Kidney capillary endothelial cell (primary cell): ENCODE measurements at places on chromosomes 16 and 17.

DNA sequence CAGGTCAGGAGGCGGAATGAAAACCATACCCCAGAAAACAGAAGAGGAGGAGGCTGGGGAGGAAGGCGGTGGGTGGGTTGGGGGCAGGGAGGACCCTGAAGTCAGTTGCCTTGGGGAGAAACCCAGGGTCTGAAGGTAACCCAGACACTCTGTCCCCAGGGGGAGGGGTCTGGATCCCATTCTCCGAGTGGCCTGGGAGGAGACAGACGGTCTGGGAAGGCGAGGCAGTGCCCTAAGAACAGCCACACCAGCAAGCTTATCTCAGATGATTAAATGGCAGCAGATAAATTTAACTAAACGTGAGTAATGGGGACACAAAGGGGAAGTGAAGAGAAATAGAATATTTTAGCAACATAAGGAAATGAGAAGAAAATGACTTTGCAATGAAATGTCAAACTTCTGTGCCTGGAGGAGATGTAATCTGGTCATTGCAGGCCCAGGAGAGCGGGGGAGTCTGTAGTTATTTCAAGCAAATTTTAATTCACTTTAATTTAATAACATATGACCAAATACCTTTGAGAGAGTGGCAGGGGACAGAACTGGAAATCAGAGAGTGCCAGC, 21.4 kb upstream of the ZFP90 start:
- DNase-seq: no peak

- peak; percentile 76 for DNase-seq
These were observed 21.8 kb downstream of the CEP131 start for GRCh38 chr17:81200695-81201580.

DNA sequence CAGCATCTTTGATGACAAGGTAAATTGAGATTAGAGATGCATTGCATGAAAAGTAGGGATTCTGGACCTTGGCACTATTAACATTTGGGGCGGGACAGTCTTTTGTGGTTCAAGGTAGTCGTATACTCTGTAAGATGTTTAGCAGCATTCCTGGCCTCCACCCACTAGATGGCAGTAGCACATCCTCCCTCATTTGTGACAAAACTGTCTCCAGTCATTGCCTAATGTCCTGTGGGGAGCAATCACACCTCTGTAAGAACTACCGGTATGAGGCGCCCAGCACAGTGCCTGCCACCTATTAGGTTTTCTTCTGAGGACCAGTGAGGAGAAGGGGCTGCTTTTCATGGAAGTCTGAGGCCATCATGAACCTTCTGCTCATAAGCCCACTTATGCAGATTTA, 180.8 kb downstream of the RBFOX1 start:
- DNase-seq: no peak

DNA sequence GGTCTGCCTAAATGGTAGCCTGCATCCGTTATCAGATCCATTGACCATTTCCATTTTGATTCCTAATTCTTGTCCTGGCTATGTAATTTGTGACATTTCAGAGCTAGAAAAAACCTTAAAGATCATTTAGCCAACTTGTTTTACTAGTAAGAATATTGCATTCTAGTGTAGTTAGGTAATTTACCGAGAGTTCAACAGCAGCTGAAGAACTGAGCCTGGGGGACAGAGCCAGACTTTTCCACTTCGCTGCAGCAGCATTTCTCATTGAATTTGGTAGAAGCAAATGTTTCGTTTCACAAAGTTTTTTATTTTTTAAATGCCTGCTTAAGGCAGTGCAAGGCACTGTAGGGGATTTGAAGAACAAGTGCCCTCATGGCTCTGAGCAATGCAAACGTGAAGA, 59.2 kb upstream of the MARCHF10 start:
- no peak for DNase-seq

DNA sequence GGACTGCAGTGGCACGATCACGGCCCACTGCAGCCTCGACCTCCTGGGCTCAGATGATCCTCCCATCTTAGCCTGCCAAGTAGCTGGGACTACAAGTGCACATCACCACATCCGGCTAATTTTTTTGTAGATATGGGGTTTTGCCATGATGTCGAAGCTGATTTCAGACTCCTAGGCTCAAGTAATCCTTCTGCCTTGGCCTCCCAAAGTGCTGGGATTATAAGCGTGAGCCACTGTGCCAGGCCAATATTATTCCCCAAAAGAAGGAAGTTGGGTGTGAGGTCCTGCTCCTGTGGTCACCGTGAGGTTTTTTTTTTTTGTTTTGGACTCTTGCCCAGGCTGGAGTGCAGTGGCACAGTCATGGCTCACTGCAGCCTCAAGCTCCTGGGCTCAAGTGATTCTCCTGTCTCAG, 1.5 kb downstream of the AMZ2 start:
- DNase-seq: no peak

DNA sequence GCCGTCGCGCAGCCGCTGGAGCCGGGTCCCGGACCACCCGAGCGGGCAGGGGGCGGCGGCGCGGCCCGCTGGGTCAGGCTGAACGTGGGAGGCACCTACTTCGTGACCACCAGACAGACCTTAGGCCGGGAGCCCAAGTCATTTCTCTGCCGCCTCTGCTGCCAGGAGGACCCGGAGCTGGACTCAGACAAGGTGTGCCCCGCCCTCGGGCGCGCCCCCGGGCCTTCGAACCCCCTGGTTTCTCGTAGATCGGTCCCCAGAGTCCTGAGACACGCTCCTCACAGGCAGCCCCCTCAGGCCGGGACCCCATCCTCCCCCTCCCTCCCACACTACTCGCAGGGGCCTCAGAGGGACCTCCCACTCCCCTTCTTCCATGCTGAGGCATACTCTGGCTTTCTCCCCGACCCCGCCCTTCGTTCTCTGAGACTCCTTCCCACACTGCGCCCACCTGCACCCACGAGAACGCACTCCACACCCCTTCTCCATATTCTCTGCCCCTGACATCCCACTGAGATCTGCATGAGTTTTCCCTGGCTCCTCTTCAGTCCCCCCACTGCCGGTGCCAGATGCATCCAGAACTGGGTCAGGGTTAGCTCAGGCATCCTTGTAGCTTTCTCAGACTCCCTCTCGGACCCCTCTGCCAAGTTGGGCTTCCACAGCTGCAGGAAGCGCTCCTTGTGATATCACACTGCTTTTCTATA, 523 bp downstream of the KCTD2 start:
- DNase-seq: no peak

GRCh38 chr16:72844225-72844920, 203.6 kb downstream of the ZFHX3 start:
- no peak for DNase-seq

GRCh38 chr17:27269201-27269600, 24.7 kb upstream of the WSB1 start:
- DNase-seq: no peak

DNA sequence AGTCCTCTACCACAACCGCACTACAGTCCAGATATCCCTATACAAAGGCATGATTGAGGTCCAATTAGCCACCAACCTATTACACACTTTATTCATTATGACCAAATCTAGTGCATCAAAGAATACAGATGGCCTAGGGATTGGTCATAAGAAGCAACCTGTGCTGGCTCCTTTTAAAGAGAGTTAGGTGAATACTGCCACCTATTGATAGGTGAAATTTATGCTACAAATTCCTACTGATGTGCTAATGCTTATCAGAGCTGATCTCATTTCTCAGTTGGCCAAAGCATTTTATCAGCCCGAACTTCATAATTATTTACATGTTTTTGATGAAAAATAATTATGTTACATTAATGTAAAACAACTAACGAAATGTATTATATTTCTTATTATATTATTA, 166.3 kb downstream of the ANKFN1 start:
- peak; percentile 78 for DNase-seq

- DNase-seq: peak; percentile 36
These were observed 394.0 kb downstream of the CA10 start for GRCh38 chr17:51764387-51764971.

GRCh38 chr17:4672751-4673150, 31.2 kb downstream of the PELP1 start:
- no peak for DNase-seq

GRCh38 chr17:13807103-13807502, 205.4 kb upstream of the HS3ST3A1 start:
- DNase-seq: no peak

DNA sequence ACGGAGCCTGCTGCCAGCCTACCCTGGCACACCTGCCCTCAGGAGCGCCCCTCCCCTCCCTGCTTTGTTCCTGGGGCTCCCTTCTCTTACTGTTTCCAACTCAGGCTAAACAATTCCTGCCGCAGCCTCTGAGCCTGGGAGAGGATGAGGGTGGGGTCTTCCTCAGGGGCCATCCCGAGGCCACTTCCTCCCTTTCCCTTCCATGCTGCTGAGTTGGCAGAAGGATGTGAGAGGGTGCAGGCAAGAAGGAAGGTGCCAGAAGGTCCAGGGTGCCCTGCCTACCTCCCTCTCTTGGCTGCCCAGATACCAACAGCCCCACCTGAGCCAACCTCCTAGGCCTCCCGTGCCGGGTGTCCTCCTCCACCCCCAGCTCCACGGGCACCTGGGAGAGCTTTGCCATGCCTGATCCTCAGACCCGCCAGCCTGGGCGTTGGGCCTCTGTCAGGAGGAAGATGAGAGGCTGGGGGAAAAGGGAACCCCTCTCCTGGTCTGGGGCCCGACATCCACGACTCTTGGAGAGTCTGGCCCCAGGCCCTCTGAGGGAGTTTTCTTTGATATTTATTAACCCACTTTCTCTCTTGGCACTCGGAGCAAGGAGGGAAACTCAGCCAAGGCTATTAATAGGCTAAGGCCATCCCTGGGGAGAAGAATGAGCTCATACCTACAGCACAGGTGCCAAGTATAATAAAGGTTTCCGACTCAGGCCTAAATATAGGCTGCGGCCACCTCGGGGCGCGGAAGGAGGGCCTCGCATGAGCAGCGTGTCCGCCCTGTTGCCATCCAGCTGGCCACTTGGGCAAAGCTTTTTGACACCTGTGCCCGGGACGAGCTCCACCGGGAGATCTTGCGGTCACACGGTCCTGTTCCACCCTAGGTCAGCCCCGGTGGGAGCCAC, 232.0 kb downstream of the ENGASE start:
- no peak for DNase-seq

DNA sequence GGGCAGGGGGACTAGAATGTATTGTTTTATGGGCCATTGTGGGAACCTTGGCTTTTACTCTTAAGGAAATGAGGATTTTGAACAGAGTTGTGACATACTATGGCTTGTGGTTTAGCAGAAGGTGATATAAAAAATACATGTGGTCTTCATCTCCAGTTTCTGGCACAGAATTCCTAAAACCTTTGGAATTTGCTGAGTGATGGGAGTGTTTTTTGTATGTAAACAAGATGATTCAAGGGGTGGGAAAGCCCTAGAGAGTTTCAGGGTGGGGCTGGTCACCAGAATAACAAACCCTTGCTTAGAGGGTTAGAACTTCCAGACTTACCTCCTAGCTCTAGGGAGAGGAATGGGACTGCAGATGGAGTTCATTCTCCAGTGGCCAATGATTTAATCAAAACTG, 316.1 kb downstream of the PHKB start:
- no peak for DNase-seq

GRCh38 chr17:74639704-74640151, 16.2 kb upstream of the CD300E start:
- no peak for DNase-seq

DNA sequence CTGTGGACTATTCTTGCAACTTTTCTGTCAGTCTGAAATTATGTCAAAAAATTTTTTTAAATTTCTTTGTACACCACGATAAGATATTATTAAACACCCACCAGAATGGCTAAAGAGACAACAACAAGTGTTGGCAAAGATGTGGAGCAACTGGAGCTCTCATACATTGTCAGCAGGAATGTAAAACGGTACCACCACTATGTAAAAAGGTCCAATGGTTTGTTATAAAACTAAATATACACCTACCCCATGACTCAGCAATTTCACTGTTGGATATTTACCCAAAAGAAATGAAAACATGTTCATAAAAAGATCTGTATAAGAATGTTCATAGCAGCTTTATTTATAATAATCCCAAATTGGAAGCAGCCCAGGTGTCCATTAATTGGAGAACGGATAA, 7.2 kb downstream of the KIAA0753 start:
- DNase-seq: no peak

DNA sequence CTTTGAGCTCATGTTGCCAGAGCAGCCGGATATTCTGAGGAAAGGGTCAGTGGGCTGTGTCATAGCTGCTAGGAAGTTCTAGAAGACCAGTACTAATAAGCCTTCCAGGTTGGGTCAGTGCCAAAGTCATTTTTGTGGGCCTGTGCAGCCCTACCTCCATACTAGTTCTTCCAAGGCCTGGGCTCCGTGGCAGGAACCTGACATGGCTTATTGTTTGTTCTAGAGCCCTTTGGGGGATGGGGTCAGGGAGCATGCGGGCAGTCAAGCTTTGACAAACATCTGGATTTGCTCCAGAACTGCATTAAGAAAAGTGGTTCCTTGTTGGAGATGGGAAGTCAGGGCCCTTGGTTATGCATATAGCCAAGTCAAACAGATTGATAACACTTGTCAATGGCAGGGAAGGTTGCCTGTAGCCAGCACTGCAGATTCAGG, 7.6 kb downstream of the ALKBH5 start:
- peak; percentile 83 for DNase-seq

DNA sequence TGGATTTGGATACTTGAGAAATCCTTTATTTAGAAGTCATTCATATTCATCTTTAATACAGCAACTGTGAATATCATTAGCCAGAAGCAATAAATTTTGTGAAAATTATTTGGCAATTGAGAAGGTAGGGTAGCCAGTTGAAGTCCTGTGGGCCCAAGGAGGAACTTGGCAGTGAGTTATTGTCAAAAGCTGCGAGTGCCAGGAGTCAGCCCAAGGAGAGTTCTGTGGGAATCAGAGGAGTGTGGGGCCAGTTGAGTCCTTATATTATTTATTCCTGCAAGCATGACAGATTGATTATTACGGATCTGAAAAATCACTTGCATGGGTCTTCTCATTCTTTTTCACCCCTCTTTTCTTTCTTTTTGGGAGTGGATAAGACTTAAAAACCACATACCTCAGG, 38.3 kb downstream of the PRKCA start:
- no peak for DNase-seq

GRCh38 chr16:49605536-49606254, 232.1 kb downstream of the C16orf78 start:
- DNase-seq: no peak

GRCh38 chr16:85974428-85975375, 75.7 kb downstream of the IRF8 start:
- no peak for DNase-seq

DNA sequence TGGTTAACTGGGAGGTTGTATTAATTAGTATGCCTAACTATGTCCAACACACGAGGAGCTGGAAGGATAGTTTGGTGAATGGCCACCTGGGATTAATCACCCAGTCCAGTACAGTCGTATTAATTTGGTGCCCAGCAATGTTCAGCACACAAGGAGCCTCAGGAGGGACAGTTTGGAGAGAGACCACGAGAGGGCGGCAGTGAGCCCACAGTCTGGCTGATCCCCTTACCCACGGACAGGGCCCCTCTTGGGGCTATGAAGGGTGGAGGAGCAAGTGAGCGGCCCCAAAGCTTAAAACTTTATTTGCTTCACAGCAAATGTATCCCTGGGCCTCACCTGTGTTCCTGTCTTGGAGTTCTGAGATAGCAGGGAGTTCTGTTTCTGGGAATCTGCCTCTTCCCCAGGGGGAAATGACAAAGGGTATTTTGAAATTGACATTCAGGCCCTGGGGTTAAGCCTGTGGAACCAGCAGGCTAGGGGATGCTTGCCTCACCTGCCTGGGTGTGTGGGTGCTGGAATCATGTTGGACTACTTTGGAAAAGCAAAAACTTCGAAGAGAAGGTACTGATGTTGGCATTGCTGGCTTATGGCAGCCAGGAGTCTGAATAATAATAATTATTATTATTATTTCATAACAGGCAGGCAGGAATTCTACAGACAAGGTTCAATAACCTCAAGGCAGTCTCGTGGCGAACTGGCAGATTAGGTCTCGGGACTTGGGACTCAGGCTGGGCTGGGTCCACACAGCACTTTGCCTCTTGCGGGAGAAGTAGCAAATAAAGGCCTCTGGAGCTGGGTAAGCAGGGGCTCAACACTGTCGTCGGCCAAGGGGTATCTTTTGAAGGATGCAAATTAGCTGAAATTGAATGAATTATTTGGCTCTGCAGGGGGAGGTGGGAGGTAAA, 227.6 kb upstream of the ASIC2 start:
- DNase-seq: peak; percentile 38
